ENCODE measurements at places on chromosomes 12 and 14.

GRCh38 chr14:68140076-68140741 is 320.6 kb downstream of the RAD51B start:
- DNase-seq: no peak

- no peak for DNase-seq
Measured at GRCh38 chr14:89025561-89026236, 201.2 kb downstream of the TTC8 start.

GRCh38 chr12:50157259-50157658 is 9.9 kb downstream of the CERS5 start:
- no peak for DNase-seq

DNA sequence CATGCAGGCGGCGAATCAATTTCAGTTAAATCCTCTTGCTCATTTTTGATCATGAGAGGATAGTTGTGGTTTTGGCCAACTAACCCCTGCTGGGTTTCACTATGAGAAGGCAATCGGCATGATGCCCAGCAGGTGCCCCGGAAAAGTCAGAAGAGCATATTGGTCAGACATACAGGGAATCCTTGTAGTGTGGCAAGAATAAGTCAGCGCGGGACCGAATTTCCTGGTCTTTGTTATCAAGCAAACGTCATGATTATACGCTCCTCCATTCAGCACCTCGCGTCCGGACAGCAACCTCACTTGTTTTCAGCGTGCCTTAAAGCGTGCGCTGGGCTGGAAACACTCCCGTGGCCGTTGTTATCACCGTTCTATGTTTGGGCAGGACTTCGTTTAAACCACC is 1.8 kb downstream of the TBC1D30 start:
- no peak for DNase-seq

GRCh38 chr12:125971981-125972380 is 906.7 kb downstream of the AACS start:
- no peak for DNase-seq

DNA sequence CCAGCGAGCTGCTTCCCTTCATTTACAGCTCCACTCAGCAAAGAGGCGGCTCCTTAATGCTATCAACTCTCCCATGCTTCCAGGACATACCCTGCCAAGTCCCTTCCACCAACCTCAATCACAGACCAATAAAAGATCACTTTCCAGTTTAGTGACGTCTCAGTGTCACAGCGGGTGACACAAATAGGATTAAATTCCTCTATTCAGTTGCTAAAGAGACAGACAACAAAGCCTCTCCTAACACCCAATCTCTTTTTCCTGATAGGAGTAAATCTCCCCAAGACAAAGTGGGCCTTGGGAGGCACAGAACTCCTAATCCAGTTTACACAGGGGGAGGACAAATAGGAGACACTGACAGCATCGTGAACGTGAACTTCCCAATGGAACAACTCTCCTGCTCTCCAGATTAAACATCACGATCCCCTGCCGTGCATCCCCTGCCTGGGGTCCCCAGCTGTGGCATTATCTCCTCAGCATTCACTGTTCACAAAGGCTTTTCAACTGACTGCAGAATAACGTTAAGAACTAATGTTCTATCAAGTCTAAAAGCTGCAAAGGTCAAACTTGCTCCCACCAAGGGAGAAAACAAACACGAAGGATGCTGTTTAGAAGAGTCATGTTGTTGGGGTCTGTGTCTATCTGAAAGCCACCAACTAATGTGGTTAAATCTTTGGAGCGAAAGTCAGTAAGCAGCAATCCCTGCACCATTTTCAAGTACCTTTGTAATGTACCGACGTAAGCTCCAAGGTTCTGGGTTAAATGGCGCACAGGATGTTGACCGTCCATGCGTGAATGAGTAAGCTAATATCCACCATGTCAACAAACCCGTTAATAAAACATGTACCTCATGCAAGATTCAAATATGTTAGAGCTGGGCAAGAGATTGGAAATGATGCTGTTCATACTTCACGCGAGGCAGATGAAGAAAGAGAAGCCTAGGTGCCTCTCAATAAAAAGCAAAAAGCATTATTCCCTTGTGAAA is 31.5 kb downstream of the TMEM132D start:
- no peak for DNase-seq

- no peak for DNase-seq
Measured at GRCh38 chr14:105258846-105259245, 10.5 kb downstream of the BTBD6 start.

- DNase-seq: no peak
Measured at GRCh38 chr12:127650626-127651025, 616.3 kb upstream of the TMEM132C start.

DNA sequence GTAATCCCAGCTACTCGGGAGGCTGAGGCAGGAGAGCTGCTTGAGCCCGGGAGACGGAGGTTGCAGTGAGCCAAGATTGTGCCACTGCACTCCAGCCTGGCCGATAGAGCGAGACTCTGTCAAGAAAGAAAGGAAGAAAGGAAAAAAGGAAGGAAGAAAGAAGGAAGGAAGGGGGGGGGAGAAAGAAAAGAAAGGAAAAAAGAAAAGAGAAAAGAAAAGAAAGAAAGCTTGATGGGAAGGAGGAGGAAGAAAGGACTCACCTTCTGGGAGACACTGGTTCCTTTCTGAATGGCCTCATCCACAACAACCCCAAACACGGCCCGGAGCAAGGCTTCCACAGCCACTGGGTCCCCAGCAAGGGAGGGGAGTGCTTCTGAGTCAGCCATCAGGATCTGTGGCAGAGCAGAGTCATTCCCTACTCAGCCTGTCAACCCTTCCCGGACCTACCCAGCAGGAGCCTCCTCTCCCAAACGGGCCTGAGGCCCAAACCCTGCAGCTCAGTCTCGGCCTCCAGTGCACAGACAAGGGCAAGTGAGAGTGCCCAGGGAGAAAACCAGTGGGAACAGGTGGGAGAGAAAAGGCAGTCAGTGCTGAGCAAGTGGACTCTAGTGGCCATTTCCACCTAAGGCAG is 7.3 kb upstream of the ZNF740 start:
- DNase-seq: no peak

DNA sequence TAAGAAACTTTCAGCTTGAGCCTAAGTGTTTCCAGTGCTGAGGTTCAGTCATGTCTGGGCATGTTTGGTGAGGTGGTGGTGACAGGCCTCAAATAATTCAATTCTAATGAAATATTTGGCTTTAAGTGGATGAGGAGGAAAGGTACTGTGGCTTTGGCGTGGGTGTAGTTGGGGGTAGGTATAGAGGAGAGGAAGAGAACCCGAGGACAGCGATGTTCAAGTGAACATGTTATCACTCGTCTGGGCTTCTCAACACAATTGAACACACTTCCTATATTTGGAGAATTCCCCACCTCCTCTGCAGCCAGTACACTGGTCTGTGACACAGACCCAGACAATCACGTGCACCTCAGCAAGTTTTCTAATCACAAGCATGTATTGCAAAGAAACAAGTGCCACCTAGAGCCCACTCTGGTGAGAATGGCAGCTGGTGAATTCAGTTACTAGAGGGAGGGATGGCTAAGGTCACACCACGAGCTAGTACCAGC is 53.0 kb downstream of the IFNG-AS1 start:
- no peak for DNase-seq

DNA sequence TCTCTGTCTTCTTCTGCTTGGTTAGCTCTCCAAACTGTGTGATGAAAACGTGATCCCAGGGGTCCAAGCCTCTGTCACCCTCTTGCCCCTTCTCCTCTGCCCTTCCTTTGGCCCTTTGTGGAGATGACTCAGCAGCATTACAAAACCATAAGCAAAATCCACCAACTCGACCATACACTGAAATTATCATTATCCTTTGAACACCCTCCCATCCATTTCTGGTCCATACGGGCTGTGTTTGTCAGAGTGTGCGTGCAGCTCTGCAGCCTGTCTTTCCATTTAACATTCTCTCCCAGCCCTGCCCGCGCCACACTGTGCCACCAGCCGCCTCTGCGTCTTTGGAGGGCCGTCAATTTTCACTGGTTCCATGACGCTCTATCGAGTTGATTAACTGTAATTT is 69.2 kb downstream of the SLC25A47 start:
- DNase-seq: no peak

DNA sequence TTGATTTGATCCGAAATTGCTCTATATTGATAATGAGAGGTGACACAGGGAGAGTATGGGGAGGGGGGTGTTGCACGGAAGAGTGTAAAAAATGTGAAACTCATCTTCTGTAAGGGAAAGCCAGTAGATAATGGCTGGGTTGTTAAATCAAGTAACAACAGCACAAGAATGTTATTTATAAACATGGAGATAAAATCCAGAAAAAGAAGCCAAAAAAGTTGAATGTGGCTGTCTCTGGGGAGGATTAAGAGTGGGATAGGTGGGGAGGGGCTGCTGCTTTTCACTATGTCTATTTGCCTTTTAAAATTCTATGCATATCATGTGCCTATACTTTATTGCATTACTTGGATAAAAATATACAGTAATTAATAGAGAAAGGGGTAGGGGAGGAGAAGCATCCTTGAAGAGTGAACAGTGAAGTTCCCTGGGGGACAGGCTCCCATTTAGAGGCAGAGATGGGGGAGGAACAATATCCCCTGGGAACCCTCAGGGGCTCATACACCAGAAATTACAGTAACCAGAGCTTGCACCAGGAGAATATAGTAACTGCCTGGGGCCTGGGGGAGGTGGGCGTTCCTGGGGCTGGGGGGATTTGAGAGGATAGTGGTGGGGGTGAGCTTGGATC is 39.2 kb upstream of the ANKRD9 start:
- no peak for DNase-seq

DNA sequence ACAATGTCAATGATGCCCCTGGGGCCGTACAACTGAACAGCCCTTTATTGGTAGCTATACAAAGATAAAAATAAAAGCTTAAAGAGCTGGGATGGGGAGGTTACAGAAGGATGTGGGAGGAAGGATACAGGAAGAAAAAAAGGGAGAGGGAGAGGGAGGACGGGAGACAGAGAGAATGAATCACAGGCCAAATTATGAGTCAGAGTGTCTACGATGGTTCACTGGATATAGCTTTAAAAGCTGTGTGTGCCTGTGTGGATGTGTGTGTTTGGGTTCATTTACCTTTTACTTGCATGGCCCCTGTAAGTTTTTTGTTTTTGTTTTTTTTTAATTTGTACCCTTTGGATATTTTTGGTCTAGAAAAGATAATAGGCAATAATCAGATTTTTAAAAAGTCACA is 111.9 kb downstream of the CCDC60 start:
- DNase-seq: no peak

DNA sequence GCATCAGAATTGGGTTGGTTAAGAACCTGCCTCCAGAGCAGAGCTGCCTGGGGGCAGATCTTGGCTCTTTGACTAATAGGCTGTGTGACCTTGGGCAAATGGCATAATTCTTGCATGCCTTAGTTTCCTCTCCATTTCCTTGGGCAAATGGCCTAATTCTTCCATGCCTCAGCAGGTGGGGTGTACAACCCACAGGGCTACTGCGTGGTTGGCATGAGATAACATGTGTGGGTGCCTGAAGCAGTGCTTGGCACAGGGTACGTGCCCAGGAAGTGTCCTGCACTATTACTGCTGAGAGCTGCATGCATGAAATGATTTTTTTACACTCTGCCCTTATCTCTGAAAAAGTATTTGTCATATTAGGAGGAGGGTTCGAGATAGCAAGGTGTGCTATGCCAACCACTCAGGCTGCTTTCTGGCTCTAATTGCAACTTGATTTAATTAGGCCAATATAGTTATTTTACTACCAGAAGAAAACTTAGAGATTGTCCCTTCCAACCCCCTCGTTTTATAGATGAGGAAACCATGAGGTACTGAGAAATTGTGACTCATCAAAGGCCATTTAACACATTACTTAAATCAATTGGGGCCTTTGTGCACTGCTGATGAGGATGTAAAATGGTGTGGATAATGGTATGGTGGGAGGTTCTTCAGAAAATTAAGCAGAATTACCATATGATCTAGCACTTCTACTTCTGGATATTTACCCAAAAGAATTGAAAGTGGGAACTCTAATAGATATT is 161.6 kb upstream of the HIF1A start:
- no peak for DNase-seq

- DNase-seq: no peak
Measured at GRCh38 chr14:102316338-102316742, 3.2 kb upstream of the ZNF839 start.

DNA sequence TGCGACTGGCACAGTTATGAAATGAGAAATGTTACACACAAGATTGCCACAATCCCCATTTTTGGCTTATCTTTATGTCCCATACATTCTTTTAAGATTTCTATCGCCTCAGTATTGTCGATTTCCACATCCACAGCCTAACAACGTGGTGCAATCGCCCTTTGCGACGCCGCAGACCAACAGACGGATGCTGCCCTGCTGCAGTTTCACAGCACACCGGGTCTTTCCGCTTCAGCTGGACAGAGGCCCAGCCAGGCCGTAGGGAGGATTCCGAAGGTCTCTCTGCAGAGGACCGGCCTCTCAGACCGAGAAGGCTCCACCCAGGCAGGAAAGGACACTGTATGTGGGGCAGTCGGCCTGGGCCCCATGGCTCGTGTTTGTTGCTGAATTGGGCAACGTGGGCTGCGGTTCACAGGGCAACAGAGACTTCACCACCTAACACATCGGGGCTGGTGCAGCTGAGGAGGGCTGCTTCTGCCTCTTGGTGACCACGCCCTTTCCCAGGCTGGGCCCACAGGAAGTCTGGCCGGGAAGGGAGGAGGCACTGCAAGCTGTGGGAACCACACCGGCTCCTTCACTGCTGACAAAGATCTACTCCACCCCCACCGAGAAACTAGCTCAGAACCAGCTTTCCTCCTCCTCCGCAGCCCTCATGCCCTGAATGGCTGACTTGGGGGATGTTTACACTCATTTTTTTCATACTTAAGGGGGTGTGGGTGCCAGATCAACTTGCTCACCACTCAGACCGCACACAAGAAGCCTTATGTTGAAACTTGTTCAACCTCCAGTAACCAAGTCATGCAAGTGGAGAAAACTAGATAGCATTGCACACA is 32.9 kb upstream of the MDM1 start:
- DNase-seq: peak; percentile 20

GRCh38 chr12:98002887-98003493 is 512.4 kb upstream of the TMPO start:
- DNase-seq: no peak

All from cerebellar nuclear complex (tissue), 1 donor.